ENCODE measurements at places on chromosomes 12 and 14. TPM values are rescaled to one million over a fixed set of nuclear protein-coding genes. Genes with fewer than 3 reads are reported as not detected.

- DNase-seq: no peak
These were observed 7.8 kb downstream of the NT5DC3 start for GRCh38 chr12:103833095-103833775.

The MYL2 gene
- not detected for total RNA-seq

The DHRS1 gene
- total RNA-seq: 27.7 TPM

DNA sequence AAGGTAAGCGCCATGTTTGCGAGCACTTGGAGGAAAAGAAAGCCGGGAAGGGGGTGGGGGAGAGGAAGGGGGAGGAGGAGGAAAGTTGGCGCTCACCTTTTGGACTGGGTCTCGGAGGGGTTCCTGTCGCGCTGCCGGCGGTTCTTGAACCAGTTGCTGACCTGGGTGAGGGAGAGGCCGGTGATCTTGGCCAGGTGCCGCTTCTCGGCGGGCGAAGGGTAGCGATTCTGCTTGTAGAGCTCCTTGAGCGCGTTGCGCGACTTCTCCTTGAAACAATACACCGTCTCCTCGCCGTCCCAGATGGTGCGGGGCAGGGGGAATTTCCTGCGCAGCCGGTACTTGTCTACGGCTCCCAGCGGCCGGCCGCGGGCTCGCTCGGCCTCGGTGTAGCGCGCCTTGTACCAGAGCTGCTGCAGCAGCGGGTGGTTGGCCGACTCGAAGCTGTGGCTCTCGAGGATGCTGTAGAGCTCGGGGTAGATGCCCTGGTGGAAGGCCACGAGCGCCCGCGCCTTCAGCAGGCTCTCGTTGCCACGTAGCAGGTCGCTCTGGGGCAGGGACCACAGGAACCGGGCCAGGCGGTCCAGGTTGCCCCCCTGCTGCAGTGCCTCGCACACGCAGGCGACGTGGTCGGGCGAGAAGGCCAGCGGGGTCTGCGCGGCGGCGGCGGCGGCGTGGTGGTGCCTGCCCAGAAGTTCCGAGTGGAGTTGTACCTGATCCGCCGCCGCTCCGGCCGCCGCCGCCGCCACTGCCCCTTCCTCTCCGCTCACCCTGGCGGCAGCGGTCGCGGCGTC is 840 bp downstream of the SIX4 start:
- peak; percentile 68 for DNase-seq

The PIANP gene
- total RNA-seq: 2.5 TPM

- no peak for DNase-seq
These were observed 35.0 kb upstream of the FUT8 start for GRCh38 chr14:65377576-65377975.

The TAS2R42 gene
- not detected for total RNA-seq

The CCDC198 gene
- not detected for total RNA-seq

GRCh38 chr12:129788506-129789084 is 115.2 kb downstream of the TMEM132D start:
- no peak for DNase-seq

GRCh38 chr12:47286676-47287075 is 206.9 kb upstream of the AMIGO2 start:
- no peak for DNase-seq

DNA sequence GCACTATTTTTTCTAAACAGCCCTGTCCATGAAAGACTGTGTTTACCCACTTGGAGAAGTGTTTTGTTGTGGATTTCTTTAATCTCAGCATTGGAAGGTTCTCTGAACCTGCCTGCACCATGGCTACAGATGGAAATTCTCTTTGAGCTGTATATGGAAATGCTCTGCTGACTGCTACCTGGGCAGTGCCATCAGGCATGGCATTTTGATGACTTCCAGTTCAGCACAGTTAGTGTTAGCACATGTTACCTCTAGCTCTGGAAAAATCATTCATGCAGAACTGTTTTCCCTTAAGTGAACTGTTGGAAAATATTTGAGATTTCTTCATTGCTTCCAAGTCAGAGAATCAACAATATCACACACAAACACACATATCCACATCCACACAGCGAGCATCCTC is 52.6 kb upstream of the RIC8B start:
- DNase-seq: no peak

- no peak for DNase-seq
These were observed 8.6 kb downstream of the PDE3A start for GRCh38 chr12:20376984-20377383.

DNA sequence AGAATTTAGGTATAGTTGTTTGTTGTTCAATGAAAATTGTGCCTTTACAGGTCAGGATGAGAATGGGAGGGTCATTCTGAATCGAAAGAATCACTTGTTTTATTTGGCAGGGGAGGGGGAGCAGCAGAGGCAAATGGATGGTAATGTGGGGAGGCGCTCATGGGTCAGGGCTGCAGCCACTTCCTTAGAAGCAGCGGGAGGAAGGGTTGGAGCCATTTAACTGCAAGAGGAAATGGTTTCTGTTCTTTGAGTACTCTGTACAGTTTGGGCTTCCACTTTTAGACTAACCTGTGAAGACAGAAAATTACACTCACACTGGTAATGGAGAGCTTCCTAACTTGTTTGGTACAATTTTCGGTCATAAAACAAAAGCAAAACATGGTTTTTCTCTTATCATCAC is 57.2 kb downstream of the PIWIL1 start:
- no peak for DNase-seq

The OR6C76 gene
- not detected for total RNA-seq

- DNase-seq: no peak
These were observed 18.1 kb downstream of the ACVR1B start for GRCh38 chr12:51969643-51970042.

DNA sequence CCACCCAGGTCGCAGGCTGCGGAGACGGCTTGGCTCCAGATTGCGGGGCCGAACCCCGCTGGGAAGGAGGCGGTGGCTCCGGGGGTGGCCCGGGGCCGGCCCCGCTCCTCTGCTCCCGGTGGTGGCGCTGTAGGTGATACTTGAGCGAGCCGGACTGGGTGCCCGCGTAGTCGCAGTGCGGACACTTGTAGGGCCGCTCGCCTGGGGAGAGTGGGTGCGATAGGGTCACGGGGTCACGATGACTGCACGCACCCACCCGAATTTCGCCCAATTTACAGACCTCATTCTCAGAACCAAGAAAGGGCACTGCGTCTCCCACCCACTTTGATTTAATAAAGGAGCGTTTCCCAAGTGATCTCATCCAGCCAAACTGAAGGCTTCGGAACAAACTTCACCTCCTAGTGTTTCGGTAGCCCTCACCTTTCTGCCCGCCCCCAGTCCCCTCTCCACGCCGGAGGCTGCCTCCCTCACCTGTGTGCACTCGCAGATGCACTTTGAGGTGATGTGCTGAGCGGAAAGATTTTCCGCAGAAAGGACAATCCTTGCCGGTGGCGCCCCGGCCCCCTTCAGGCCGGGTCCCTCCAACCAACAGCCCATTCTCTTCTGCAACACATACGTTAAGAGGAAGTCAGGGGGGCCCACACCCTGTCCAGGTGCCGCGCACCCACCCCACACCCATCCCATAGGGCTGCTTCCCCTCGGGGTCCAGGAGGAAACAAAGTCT is 7.4 kb downstream of the ZNF219 start:
- DNase-seq: no peak

The SPTSSA gene
- 18.3 TPM for total RNA-seq

GRCh38 chr12:54015018-54015931 is 6.5 kb downstream of the HOXC8 start:
- DNase-seq: no peak

The TAS2R7 gene
- not detected for total RNA-seq

The ZDHHC22 gene
- not detected for total RNA-seq

GRCh38 chr12:22340143-22340542 is 5.6 kb upstream of the ST8SIA1 start:
- DNase-seq: no peak

DNA sequence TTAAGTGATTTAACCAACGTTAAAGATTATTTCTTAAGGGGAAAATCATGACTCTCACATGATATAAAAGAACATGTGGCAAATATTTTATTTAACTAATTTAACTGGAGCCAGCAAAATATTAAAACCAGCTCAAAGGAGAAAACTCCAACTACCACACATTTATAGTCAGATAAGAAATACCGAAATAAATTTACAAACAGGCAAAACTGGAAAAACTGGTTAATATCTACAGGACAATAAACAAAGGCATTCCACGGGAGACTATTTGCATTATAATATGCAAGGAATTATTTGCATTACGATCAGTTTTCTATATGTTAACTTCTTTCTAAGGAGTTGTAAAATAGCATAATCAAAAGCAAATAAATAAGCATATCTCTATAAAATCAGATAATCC is 13.8 kb upstream of the BCL2L14 start:
- DNase-seq: no peak

DNA sequence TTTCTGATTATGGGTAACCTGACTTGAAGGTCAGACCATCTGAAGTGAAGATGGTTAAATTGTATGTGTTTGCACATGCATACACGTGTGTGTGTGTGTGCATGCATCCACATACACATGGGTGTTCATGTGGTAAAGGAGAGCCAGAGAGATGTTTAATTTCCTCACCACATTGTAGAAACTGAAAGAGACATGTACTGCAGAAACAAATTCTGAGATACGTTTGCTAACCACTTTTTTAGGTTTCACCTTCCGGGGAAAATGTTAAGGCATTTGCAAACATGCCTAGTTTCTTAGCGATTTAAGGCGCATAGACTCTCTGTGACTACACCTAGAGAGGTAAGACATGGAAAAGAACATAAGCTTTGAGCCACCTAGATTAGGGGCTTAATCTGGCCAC is 362.9 kb downstream of the RAD51B start:
- DNase-seq: no peak

DNA sequence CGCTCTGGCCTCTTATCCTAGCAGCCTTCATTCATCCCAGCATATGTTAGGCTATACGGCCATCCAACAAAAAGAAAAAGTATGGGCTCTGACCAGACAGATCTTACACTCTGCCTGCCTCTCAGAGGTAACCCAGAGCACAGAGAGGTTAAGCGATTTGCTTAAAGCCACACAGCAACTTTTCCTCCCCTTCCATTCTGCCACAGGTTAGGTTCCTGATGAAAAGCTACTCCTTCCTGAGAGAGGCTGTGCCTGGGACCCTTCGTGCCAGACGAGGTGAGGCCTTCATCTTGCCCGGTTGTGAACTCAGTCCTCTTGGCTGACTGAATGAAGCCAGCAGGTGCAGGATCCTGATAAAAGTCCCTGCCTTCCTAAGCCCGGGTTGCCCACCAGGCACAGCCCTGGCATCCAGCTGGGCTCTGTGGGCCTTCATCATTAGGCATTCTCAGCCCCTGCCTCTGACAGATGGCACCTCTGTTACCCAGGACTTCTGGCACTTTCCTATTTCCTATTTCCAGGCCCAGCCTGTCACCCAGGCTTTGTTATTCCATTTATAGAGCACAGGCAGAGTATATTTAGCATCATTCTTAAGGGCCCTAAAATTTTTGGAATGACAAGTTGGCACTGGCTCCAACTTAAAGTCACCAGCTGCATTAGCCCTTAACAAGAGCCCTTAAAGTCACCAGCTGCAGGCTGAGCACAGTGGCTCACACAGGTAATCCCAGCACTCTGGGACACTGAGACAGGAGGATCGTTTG is 12.8 kb downstream of the SOAT2 start:
- no peak for DNase-seq

The ZNF385A gene
- total RNA-seq: 12.0 TPM

DNA sequence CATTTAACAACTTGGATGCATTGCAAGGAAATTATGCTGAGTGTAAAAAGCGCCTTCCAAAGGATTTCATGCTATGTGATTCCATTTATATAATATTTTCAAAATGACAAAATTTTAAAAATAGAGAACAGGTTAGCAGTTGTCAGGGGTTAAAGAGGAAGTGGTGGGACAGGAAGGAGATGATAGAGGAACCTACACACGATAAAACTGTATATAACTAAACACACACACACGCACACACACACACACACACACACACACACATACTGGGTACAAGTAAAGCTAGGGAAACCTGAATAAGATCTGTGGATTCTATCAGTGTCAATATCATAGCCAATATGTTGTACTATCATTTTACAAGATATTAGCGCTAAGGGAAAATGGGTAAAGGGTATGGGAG is 17.2 kb downstream of the TTC9 start:
- no peak for DNase-seq

The MANSC4 gene
- total RNA-seq: not detected

The CEP83 gene
- 17.6 TPM for total RNA-seq

- DNase-seq: no peak
These were observed 788 bp upstream of the NGDN start for GRCh38 chr14:23468704-23469126.

DNA sequence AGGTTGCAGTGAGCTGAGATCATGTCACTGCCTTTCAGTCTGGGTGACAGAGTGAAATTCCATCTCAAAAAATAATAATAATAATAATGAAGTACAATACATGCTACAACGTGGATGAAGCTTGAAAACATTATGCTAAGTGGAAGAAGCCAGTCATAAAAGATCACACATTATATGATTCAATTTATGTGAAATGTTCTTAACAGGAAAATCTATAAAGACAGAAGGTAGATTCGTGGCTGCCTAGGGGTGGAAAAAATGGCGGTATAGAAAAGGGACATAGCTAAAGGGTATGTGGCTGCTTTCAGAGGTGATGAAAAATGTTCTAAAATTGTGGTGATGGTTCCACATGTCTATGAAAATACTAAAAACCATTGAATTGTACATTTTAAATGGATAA is 41.0 kb upstream of the AMIGO2 start:
- DNase-seq: no peak

- no peak for DNase-seq
These were observed 138.7 kb upstream of the FGD4 start for GRCh38 chr12:32260696-32261095.

The NTS gene
- total RNA-seq: not detected

DNA sequence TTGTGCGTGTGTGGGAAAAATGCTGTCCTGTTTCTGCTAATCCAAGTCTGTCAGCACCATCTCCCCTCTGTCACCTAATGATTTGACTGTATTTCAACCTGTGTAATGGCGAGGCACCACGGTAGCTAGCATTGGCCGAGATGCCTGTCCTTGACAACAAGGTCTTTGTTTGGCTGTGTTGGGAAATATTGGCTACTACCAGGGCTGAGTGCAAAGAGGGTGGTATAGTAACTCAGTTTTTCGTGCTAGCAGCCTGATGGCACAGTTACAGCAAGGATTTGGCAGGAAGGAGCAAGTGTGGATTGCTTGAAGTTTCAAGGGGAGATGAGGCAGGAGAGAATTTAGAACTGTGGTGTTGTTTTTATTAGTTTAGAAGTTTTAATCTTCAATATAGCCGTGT is 440.3 kb upstream of the RGS6 start:
- DNase-seq: no peak

DNA sequence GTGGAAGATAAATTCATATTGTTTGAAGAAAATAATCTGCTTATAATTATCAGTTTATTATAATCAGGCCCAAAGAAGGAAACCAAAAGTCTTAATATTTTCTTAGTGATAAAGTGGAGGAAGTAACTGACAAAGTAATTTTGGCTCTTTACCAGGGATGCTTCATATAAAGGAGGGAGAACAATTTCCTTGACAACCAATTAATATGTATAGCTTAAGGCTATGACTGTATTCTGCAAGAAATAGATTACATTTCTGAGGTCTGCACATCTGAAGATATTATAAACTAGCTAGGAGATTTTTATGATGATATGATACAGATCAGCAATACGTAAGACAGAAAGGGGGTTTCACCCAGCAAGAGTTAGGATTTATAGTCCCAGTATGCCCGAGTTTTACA is 90.8 kb downstream of the BICD1 start:
- no peak for DNase-seq

GRCh38 chr12:48883305-48884161 is 17.9 kb upstream of the RND1 start:
- no peak for DNase-seq
